Activated naive CD4-positive, alpha-beta T cell treated with Interleukin-2 at 50 U/mL for 16 hours (primary cell): ENCODE measurements at places on chromosomes 7 and 10.

GRCh38 chr7:31204071-31204470 is 136.5 kb downstream of the NEUROD6 start:
- no peak for DNase-seq

GRCh38 chr10:122999347-122999746 is 9.2 kb downstream of the IKZF5 start:
- DNase-seq, result no peak

DNA sequence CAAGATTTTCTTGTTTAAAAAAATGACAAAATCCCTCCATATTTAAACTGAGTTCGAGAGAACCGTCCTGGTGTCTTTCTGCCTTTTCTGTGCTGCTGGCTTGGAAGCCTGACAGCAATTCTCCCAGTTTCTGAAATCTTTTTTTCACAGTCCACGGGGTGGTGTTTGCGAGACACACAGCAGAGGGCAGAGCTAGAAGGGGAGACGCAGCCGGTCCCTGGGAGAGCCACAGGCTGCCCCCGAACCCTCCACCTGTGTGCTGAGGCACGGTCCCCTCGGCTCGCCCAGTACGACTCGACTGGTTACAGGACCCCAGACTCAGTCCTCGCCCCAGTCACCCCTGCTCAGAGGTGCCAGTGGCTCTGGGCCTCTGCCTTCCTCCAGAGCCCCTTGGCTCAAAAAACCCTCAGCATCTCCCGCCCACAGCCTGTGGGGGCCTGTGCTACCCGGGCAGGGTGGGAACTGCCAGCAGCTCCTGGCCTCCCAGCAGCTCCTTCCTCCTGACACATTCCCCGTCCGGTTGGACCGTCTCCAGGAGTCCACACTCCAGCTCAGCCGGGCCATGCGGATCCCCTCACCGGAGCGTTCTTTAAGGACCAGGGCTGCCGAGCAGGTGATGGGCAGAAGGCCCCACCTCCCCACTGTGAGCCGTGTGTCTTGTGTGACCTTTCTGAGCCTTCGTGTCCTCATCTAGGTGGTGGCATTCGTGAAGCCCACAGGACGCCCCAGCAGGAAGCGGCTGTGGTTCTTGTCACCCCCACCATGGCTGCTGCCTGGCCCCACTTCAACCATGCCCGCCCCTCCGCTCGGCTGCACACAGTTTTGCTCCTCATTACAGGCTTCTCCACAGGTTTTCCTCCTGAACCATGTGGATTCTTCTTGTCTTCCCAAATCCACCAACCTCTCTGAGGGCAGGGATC is 52.3 kb upstream of the EN2 start:
- DNase-seq, result no peak

DNA sequence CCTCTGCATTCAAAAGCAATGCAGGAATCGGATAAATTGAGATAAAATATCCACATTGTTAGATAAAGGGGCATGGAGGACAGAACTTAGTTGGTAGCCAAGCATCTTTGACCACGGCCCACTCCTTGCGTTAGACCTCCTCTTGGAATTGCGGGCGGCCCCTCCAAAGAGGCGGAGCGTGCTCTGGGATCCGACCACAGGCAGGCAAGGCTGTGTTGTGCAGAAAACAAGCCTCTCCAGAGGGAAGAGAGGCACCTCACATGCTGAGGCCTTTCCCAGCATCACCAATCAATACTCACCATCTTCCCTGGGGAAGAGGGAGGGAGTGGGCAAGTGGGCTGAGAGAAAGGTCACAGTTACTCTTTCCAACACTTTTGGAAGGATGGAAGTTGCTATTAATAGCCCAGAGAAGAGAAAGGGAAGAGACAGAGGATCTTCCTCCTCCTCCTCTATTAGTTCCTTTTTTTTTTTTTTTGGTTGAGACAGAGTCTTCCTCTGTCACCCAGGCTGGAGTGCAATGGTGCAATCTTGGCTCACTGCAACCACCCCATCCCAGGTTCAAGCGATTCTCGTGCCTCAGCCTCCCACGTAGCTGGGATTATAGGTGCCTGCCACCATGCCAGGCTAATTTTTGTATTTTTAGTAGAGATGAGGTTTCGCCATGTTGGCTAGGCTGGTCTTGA is 49.7 kb upstream of the NRF1 start:
- no peak for DNase-seq

- DNase-seq, result no peak
Observed at GRCh38 chr10:113920875-113921274, 66.4 kb downstream of the NHLRC2 start.

DNA sequence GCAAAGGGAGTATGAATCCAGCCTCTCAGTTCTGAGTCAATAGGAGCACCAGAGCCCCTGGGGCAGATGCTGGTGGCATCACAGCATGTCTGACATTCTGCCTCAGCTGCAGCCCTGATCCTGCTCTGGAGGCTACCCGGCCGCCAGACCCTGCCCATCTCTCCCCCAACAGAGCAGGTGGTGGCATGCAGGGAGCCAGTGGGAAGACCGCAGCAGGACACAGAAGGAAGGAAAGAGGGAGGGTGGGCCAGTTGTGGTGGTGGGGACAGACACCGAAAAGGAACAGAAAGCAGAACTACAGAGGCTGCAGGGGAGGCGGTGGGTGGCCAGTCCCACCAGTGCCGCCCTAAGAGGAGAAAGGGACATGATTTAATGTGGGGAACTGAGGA is 35.3 kb downstream of the BLNK start:
- DNase-seq, result no peak

DNA sequence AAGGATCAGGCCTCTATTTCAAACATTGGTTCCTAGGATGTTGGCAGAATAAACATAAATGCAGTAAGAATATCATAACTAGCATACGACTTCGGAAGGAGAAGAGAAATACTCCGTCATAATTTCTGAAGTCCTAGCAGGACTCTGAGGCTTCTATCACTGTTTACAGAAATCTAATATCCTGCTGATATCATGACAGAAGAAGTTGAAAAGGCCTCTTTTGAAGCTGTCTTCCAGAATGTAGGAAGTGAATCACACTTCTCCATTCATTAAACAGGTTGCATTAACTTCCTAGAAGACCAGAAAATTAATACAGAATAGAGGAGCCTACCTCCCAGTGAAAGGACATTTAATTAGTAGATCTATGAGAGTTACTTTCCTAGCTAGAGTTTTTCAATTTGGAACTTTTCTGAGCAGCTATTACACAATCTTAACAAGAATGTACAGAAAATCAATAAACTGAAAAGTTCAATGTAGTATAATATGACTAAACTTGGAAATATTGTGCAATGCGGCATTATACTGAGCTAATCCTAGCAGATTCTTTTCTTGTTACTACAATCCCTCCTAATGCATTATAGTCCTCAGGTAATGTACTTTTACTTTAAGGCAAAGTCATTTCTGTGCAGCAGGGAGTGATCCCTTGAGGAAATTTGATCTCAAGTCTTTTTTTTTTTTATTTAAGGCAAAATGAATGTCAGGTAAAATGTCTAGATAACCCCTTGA is 622.6 kb upstream of the CELF2 start:
- no peak for DNase-seq

DNA sequence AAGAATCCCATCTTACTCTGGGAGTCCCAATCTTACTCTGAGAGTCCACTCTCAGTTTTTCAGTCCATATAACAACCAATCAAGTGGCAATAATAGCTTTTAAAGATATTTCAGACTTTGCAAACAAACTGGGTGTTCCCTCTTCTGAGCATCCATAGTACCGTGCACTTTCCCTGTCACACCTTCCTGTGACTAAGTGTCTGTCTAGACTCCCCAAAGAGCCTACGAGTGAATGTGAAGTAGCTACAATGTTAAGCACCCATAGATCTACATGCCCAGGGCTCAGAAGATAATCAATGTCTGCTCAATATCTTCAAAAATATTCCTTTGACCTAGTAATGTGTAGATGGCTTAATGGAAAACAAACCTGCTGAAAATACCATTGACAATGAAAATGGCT is 95.6 kb upstream of the ASAH2 start:
- DNase-seq, result no peak

GRCh38 chr7:2873686-2874551 is 29.8 kb upstream of the GNA12 start:
- no peak for DNase-seq

GRCh38 chr10:92156874-92157773 is 133.8 kb downstream of the CPEB3 start:
- DNase-seq, result no peak

GRCh38 chr7:100576384-100576993 is 2.8 kb upstream of the SAP25 start:
- DNase-seq, result no peak

DNA sequence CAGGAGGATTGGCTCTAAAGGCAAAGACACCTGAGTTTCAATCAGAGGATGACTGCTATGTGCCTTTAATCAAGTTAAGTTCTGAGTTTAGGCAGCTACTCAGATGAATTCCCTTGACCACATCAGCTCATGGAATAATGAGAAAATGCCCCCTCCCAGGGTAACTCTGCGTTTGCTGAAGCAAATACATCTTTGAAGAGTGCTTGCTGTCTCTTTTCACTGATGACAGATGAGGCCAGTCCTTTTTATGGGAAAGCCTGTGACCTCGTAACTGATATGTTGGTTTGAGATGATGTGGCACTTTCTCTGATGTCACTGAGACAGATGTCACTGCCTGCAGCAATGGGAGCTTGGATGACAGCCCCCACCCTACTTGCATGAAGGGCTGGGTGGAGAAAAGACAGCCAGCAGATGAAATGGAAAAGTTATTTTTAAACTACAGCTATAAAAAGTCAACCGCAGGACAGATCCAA is 43.7 kb upstream of the DGKI start:
- DNase-seq, result no peak
